ENCODE measurements at places on chromosomes 7 and 10. TPM values are rescaled to one million over a fixed set of nuclear protein-coding genes. Genes with fewer than 3 reads are reported as not detected.

Gene AGMO
- under 0.01 TPM for total RNA-seq

Gene EPHB6
- under 0.01 TPM for total RNA-seq

Gene CYP2C19
- not detected for total RNA-seq

Gene GPR15LG
- total RNA-seq, result not detected

Gene CRTAC1
- total RNA-seq, result not detected

Gene RAPGEF5
- 0.95 TPM for total RNA-seq

Gene LIPK
- not detected for total RNA-seq

Gene SEMA3C
- total RNA-seq, result 126 TPM

Gene HABP2
- total RNA-seq, result not detected

Gene AKR1C8
- total RNA-seq, result not detected

Gene C7orf57
- not detected for total RNA-seq

Gene TMEM229A
- not detected for total RNA-seq

Gene CAMK1D
- 0.94 TPM for total RNA-seq

Gene PLAU
- 63.4 TPM for total RNA-seq

Gene TEX36
- not detected for total RNA-seq

Gene BLNK
- 0.09 TPM for total RNA-seq

Gene POP7
- 31.2 TPM for total RNA-seq

Gene INTS1
- 28.5 TPM for total RNA-seq

Gene CALCR
- not detected for total RNA-seq

Gene TOMM7
- total RNA-seq, result 305 TPM

Gene CELF2
- 4.4 TPM for total RNA-seq

Gene DNAJB6
- 68.2 TPM for total RNA-seq

Data from bronchial smooth muscle cell (primary cell).